ENCODE measurements at places on chromosomes 3 and 15. TPM values are rescaled to one million over a fixed set of nuclear protein-coding genes. Genes with fewer than 3 reads are reported as not detected.

DNA sequence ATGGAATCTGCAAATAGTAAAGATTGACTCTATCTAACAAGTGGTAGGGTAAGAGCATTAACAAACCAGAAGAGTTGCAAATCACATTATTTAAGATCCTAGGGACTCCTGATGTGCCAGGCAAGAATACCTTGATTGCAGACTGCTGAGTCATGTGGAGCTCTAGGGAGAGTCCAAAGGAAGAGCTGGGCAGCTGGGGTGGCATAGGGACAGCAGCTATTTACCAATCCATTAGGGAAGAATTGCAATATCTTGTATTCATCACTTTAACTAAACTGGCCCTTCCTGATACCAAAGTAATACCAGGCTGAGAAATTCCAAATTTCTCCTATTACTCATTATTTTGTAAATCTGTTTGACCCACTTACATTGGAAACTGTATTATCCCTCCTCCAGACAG is 52.2 kb upstream of the ACP3 start:
- no peak for DNase-seq

- DNase-seq, result peak; percentile 73
Observed at GRCh38 chr3:23999012-23999641, 54.0 kb downstream of the NR1D2 start.

DNA sequence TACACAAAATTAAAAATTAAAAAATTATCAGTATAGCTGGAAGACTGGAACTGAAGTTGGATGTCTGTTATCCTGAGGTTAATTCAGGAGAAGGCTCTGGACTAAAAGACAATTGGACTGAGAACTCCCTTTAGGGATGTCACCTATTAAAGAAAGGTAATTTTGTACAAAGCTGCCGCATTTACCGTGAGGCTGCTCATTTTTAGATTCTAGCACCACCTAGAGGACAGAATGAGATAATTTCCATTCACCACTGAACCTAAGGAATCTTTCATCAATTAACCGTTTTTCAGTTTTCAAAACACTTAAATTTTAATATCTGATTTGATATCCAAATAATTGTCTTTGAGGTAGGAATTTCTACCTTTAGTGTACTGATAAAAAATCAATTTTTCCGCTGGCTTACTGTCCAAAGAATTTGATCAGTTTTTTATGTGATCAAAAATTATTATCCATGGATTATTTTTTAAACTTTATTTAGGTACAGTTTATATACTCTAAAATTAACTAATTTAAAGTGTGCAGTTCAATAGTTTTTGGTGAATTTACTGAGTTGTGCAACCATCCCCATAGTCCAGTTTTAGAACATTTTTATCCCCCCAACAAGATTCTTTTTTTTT is 106.7 kb upstream of the TNIK start:
- peak; percentile 73 for DNase-seq

GRCh38 chr3:65577843-65578430 is 460.8 kb downstream of the MAGI1 start:
- DNase-seq, result no peak

SENP8 gene
- total RNA-seq, result 2.7 TPM

DNA sequence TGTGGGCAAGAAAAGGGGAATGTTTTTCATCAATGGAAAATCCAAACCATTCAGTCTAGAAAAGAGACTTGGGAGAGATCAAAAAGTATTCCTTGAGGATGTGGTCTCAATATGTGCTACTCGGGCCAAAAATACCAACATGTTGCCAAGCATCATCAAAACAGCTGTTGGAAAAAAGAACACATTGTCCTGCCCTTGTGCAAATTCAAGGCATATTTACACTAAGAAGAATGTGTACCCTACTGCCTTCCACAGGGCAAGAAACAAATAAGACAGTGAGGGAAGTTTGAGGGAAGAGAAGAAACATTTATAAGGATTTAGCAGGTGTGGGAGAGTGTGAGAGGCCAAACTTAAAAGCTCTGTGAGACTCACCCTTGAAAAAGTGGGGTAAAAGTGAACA is 252.1 kb downstream of the NTRK3 start:
- DNase-seq, result no peak

SYNM gene
- total RNA-seq, result 60.0 TPM

- DNase-seq, result no peak
Observed at GRCh38 chr3:30201715-30202114, 404.7 kb upstream of the TGFBR2 start.

GRCh38 chr3:194293546-194294198 is 57.5 kb downstream of the CPN2 start:
- no peak for DNase-seq

CFAP20DC gene
- total RNA-seq, result 1.2 TPM

GRCh38 chr3:124960698-124961097 is 26.1 kb upstream of the MUC13 start:
- no peak for DNase-seq

Measured in dermis blood vessel endothelial cell (primary cell).